Muscle of leg (tissue), 16 donors: ENCODE measurements at places on chromosomes 11 and 22.

- DNase-seq = peak; percentile 87
These were observed 9.2 kb upstream of the CBL start for GRCh38 chr11:119196833-119197483.

DNA sequence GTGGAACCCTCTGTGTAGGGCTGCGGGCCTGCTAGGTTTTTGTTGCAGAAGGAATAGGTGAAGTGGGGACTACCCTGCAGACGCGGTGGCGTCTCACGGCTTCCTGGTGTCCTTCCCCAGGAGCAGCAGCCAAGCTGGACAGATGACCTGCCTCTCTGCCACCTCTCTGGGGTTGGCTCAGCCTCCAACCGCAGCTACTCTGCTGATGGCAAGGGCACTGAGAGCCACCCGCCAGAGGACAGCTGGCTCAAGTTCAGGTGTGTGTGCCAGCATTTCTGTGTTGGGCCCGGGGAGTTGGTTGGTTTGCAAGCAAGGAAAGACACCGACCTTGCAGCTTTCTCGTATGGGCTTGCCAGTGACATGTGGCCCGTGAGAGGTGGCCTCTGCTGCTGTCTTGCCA is 15.3 kb downstream of the TAB1 start:
- no peak for DNase-seq

DNA sequence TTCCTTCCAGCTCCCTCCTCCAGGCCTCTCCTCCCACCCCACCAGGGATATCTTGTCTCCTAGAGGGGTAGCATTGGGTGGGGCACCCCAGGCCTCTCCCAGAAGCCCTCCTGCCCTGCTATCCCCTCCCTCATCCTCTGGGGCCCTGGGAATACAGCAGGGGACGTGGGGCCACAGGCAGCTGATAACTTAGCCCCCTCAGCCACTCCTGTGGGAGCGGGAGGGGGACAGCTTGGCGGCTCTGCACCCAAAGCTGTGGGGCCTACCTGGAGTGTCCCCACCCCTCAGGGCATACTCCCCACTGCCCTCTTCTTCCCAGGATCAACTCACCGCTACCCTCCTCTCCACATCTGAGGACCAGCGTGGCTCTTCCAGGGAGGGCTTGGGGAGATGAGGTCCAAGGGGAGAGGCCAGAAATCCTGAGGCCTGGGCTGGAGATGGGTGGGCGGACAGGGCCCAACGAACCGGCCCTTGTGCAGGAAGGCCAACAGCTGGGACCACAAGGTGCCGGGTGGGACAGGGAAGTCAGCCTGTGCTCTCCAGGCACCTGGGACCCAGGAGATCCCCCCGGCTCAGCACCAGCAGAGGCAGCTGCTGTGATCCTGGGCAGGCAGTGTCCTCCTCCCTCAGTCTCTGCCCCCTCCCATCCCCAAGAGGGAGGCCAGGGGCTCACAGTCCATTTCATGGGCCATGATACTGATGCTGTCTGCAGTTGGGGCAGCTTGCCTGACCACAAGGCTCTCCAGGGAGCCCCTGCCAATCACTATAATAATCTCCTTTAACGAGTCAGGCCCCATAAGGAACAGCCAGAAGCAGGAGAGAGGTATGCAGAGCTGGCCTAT is 23.2 kb downstream of the NEAT1 start:
- DNase-seq = no peak

- no peak for DNase-seq
These were observed 37.6 kb upstream of the MN1 start for GRCh38 chr22:27839057-27839660.

DNA sequence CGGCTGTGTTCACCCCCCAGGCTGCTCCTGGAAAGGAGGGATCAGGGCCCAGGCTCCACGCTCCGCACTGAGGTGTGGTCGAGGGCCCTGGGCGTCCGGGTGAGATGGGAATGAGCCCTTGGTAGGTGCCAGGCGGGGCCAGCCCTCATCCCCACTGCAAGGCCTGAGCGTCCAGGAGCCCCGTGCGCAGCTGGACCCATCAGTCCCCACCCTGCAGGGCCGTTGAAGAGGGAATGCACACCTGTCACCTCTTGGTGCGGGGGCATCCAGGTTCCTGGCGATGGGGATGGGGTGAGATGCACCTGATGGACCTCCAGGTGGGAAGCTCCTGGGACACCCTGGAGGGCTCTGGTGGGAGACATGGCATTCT is 72.2 kb downstream of the KCNQ1 start:
- no peak for DNase-seq

DNA sequence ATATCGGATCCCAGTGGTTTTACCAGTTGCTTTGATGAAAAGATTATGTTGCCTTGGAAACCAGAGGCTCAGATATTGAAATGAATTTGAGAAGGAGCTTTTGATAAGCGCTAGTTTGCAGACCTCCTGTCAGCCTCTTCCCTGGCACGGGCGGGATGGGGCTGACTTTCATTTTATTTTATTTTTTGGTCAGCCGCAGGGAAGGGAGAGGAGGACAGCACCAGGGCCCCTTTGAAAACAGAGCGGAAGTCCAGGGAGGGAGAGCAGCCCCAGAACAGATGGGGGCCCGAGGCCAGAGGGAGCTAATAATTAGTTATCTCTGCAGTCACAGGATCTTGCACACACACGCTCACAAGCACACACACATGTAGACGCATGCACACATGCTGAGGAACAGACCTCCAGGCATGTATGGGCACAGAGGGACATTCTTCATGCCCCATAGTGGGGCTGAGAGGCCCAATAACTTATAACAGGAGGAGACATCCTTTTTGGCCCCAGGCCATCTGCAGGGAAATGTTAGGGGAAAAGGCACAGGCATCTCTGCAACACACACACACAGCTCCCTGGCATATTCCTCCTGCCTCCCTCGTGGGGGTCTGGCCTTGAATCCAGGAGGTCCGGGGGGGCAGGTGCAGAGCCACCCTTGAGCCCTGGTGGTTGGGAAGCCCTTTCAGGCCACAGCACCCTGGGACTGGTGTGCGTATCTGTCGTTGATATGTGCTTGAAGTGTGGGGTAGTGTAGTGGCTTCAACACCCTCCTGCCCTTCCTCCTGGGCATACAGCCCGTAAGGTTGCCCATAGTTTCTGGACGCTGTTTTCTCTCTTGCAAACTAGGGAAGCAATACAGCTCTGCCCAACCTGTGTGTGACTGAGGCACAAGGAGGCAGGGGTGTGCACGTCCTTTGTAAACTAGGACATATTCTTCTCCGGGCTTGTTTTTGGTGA is 117.3 kb downstream of the CEP164 start:
- no peak for DNase-seq

GRCh38 chr11:63023841-63024648 is 8.4 kb upstream of the SLC22A8 start:
- peak; percentile 90 for DNase-seq

GRCh38 chr22:37162221-37163095 is 12.7 kb upstream of the IL2RB start:
- DNase-seq = no peak

DNA sequence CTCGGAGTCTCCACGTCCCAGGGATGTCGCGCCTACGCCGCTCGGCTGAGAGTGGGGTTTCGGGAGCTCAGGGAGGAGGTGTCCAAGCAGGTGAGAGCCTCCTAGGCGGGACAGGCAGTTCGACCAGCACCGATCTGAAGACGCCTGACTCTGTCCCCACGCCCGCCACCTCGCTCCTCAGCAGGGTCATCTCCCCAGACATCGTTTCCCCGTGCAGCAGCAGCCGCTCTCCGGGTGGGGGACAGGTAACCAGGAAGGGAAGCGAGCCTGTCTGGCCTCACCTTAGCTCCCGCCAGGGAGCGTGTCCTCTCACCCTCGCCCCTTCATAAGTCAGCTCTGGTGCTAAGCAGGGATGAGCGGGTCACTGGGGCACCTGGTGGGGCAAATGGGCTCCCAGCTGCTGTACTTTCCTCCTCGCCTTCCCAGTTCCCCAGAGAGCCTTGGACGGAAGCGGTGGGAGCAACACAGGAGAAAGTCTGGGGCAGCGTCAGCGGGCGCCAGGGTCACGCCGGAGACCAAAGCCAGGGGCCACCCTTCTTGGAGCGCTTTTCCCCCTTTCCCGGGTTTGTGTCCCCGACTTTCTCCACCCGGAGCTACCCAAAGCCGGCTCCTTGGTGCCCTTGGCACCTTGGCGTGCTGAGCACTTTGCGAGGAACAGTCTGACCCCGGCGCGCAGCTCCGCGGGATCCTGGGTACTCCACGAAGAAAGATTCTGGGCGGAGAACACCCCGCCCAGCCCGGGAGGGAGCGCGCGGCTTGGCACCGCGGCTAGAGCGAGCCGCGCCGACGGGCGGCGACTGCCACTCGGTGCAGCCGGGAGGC is 1.6 kb downstream of the SPON1 start:
- peak; percentile 36 for DNase-seq

DNA sequence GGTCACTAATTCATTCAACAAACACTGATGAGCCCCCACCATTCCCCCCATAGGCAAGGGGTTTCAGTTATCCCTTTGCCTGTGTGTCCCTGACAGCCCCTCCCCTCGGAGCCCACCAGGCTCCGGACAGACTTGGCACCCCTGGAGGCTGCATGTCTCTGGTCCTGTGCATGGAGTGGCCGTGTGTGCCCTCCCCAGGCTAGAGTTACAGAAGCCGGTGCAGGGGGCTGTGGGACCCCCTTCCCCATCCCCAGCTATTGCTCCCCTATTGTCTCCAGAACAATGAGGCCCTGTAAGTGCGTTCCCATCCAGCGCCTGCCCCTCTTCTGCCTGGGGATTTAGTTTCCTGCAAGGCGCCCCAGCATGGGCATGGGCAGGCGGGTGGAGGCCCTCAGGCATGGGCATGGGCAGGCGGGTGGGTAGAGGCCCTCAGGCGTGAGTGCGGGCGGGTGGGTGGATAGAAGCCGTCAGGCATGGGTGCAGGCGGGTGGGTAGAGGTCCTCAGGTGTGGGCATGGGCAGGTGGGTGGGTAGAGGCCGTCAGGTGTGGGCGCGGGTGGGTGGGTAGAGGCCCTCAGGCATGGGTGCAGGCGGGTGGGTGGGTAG is 1.5 kb downstream of the MUC2 start:
- no peak for DNase-seq

GRCh38 chr22:49490692-49491091 is 337.0 kb downstream of the BRD1 start:
- DNase-seq = no peak

- no peak for DNase-seq
These were observed 14.9 kb upstream of the OMP start for GRCh38 chr11:77087723-77088225.

- peak; percentile 76 for DNase-seq
These were observed 64.7 kb downstream of the TRIM29 start for GRCh38 chr11:120073196-120073595.

GRCh38 chr22:38718414-38718813 is 12.7 kb downstream of the GTPBP1 start:
- DNase-seq = peak; percentile 44

GRCh38 chr11:9823887-9824385 is 160.1 kb downstream of the SWAP70 start:
- DNase-seq = peak; percentile 28

DNA sequence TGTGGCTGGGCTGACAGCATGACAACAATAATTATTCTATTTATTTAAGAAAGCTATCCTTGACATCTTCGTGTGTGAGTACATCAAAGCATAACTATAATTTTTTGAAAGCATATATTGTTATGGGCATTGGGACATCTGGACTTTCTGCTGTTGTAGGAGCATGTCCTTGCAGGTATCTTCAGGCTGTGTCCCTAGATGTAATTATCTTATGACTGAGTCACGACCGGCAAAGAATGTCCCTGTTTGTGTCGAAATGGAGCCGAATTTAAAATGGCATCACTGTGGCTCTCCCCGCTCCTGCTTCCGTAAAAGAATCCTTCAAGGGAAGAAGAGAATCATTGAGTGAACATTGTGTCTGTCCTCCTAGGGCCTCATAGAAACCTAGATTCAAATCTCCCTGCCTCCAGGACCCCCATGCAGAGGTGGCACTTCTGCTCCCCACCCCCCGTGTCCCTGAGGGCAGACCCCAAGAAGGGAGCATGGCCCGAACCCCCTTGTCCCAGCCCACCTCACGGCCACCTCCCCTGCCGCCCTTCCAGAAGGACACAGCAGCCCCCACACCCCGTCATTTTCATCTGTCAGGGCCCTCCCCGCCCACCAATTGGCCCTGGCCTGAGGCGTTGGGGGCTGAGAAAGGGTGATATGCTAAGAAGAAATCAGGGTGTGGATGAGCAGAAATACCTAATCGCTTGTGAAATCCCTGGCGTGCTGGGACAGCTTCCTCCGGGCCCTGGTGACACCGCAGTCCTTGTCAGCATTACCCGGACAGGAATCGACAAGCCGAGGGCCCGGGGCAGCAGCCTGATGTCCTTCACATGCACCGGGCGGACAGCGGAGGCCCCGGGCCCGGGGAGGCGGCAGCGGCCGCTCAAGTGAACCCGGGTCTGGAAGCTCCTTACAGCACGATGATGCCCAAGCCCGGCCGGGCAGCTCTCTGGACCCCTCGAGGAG is 48.6 kb upstream of the SLC22A12 start:
- DNase-seq = no peak

- no peak for DNase-seq
These were observed 4.2 kb downstream of the TST start for GRCh38 chr22:37014835-37015586.

DNA sequence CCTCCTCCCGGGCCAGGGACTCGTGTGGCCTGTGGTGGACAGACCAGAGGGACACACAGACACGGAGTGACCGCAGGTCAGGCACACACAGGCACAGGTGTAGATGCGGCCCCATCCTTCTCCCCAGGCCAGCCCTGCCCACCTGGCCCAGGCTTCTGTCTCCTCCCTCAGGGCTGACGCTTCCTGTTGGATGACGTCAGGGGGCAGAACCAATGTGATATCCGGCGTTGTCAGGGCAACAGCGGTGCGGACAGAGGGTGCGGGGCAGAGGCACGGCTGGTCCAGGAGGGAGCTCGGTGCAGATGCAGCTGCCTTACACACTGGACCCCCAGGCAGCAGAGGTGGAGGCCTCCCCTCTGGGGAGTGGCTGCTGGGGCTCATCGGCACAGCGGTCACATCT is 2.9 kb upstream of the TUBGCP6 start:
- DNase-seq = no peak

GRCh38 chr11:68840661-68841653 is 759 bp downstream of the CPT1A start:
- peak; percentile 53 for DNase-seq

- no peak for DNase-seq
These were observed 124.9 kb downstream of the MSANTD4 start for GRCh38 chr11:105897161-105897560.

- peak; percentile 74 for DNase-seq
These were observed 59.2 kb downstream of the MED15 start for GRCh38 chr22:20566420-20567260.

GRCh38 chr11:103789952-103790351 is 246.5 kb upstream of the DDI1 start:
- peak; percentile 76 for DNase-seq

DNA sequence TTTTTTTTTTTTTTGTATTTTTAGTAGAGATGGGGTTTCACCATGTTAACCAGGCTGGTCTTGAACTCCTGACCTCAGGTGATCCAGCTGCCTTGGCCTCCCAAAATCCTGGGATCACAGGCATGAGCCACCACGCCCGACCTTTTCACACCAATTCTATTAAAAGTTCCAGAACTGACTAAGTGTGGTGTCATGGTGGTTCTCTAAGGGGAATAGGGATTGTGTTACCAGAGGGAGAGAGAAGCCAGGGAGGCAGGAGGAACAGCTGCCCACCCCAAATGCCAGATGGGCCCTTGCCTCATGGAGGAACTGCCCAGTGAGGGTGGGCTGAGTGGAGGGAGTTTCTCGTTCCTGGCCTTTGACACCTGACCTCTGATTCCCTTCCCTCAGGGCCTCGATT is 5.9 kb downstream of the RPS6KA4 start:
- no peak for DNase-seq

GRCh38 chr22:17966403-17966717 is 58.0 kb downstream of the MICAL3 start:
- DNase-seq = no peak
